ENCODE measurements at places on chromosomes 12 and 14.

- DNase-seq: no peak
Measured at GRCh38 chr12:3552726-3553045, 61.7 kb downstream of the PRMT8 start.

GRCh38 chr12:131929581-131930456 lies 743 bp downstream of the PUS1 start:
- DNase-seq: no peak

- no peak for DNase-seq
Measured at GRCh38 chr12:40508421-40508820, 183.8 kb upstream of the CNTN1 start.

- peak; percentile 41 for DNase-seq
Measured at GRCh38 chr14:30500222-30500621, 58.7 kb upstream of the G2E3 start.

- DNase-seq: peak; percentile 42
Measured at GRCh38 chr12:12440784-12441428, 84.0 kb downstream of the BORCS5 start.

DNA sequence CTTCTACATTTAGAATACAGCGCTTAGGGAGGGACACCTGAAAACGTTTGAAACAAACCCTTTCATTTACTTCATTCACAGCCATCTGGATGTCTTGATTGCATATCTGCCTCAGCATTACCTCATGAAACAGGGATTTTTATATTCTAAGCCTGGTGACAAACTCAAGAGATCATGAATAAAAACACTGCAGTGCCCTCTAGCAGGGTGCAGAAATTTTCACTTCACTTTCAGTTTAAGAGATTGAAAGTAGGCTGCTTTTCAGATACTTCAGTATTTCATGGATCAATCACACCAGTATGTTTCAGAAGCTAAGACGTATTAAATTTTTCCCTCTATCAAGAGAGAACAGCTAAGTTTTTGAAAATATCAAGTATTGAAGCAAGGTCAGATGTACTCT lies 467.8 kb downstream of the MDGA2 start:
- DNase-seq: no peak

DNA sequence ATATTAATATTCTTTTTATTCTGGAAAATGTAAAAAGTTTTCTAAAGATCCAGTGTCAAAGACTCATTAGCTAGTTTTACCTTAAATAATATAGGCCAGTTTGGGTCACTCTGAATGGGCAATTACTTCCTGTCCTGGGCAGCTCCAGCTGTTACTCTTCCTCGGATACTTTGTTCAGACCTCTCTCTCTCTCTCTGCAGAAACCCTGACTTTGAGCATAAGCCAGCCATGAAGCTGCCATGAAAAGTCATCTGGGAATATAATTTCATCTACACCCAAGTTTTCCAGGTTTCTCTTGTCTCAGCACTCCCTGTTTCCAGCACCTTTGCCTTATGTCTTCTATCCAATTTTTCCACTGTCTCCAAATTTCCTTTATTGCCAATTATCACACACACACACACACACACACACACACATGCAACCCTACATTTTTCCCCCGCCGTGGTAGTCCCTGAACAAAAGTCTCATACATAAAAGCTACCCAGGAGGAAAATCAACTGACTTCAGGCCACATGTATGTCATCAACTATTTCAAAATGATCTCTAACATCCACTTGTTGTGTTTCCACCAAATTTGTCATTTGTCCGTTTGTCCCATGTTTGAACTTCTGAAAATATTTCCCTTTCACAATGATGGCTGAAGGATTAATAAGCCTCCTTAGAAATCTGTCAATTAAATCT lies 318.1 kb downstream of the SSPN start:
- DNase-seq: no peak

DNA sequence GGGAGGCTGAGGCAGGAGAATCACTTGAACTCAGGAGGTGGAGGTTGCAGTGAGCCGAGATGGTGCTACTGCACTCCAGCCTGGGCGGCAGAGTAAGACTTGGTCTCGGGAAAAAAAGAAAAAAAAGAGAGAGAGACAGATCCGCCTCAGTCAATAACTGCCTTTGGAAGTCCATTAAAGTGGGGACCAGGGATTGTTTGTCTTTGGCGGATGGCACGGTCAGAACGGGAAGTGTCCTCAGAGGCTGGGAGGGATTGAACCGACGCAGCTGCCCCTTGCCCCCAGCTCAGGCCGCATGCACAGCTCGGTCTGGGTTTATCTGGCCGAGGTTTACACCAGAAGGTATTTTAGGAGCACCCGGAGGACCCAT lies 54.4 kb downstream of the TESC start:
- no peak for DNase-seq

GRCh38 chr14:95257521-95257920 lies 62.2 kb downstream of the CLMN start:
- no peak for DNase-seq

- DNase-seq: no peak
Measured at GRCh38 chr12:948238-948637, 1.3 kb downstream of the RAD52 start.
